ENCODE measurements at places on chromosomes 13 and 19.

GRCh38 chr13:35836446-35836845 lies 294.7 kb downstream of the DCLK1 start:
- DNase-seq = no peak

DNA sequence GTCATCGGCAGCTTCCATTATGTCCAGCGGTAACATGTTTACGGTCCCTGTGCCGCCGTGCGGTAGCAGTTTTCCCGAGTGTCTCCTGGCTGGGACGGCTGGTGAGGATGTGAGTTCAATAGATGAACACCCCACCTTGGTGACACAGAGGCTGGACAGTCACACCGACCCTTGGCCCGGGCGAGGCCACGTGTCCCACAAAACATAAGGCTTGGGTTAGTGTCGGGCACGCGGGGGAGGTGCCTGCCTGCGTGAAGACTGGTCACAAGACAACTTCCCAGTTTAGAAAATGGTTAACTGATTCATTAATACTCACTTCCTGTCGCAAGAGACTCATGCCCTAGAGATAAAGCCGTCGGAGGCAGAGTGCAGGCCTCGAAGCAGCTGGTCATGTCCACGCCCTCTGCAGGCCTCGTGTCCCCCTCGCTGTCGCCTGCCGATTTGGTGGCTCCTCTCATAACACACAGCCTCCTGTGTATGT lies 17.2 kb downstream of the RASA3 start:
- no peak for DNase-seq

DNA sequence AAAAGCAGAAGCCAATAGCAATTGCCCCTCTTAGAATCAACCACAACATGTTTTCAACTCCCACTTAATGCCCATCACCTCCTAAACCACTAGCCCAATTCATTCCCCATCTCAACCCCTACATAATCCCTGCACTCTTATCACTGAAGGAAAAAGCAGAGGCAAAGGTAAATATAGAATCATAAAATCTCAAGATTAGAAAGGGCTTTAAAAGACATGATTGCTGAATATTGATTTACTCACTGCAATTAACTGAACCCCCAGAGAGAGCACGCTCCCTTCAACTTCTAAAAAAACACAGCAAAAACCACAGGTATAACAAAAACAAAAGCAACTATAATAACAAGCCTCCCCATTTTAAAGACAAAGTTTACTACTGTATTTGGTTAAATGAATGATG lies 15.1 kb upstream of the POU4F1 start:
- DNase-seq = no peak

- no peak for DNase-seq
Observed at GRCh38 chr13:40139896-40140520, 484.5 kb downstream of the COG6 start.

- no peak for DNase-seq
Observed at GRCh38 chr13:23771956-23772355, 117.2 kb downstream of the MIPEP start.

DNA sequence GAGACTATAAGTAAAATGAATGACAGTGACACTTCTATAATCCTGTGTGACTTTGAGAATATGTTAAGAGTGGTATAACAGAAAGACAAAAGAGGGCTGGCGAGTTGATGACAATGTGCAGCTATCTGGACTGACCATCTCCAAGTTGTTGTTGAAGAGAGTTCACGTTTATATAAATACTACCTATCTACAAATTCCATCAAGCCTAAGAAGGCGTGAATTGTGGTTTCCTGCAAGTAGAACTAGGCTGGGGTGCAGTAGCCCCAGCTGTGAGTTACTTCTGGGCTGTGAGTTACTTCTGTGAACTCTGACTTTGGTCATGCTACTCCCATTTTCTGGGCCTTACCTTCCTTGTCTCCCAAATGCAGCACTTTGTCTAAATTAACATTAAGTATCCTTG lies 561.0 kb downstream of the TBC1D4 start:
- DNase-seq = no peak

- DNase-seq = no peak
Observed at GRCh38 chr19:5093297-5093928, 124.5 kb downstream of the KDM4B start.

GRCh38 chr19:17215127-17215971 lies at the start of gene USE1:
USE1 (plus strand) TSS chr19:17215357; CDS start chr19:17215406, 49 bp downstream.
- DNase-seq = peak; percentile 87

- no peak for DNase-seq
Observed at GRCh38 chr13:98112456-98112855, 30.4 kb upstream of the FARP1 start.

DNA sequence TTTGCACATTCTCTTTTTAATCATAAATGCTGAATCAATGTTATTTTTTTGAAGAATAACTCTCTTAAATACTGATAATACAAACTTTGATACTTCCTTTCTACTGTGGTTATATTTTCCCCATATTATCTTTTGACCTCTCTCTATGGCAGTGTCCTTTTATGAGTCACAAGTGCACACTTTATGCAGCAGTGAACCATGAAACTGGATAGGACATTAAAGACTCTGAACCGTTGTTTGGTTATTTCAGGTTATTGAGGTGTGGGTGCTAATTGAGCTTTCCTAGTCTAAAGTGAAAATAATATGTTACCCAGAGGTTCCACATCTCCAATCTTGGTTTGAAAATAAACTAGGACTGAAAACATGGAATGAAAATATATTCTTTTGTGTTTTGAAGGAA lies 71.4 kb downstream of the DGKH start:
- DNase-seq = no peak

- no peak for DNase-seq
Observed at GRCh38 chr13:24888291-24888931, 124.4 kb downstream of the RNF17 start.

DNA sequence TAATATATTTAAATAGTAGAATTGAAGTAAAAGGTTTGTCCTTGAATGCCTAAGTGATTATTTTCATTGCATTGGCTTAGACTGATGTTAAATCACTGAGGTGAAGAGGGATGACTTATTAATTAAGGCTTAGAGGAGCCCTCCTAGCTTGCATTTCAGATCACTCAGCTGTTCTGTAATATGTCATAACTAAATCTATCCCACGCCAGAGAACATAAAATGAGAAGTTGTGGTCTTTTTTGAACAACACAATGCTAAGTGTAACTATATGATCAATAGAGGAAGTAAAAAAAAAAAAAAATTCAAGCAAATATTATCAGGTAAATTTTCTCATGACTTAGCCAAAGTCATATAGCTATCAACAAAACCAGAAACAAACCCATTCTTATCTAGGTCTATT lies 752.2 kb downstream of the GPC5 start:
- DNase-seq = no peak

GRCh38 chr19:5133986-5134595 lies 165.2 kb downstream of the KDM4B start:
- DNase-seq = no peak

DNA sequence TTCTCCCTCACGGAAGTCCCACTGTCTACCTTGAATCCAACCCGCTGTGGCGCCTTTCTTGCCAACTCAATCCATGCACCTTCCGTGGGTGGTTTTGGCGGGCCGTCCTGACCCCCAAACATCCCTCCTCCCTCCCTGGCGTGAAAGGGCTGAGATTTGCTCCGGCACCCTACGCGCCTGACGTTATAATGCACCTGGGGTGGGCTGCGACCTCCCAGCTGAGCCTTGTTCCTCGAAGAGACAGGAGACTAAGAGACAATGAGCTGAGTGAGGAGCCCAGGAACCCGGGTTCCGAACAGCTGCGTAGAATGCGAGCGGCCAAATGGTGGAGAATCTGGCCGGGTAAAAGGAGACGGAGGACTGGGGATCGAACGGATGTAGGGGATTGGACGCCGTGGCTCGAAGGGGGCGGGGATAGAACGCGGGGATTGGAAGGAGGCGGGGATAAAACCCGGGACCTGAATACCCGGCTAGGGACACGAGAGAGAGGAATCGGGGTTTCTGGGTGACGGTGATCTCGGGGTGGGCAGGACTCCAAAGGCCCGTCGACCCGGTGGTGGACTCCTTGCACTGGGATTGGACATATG lies at the start of gene CPT1C:
Gene CPT1C, plus strand, starts transcription at position 461 of the 587 bp plus-strand sequence. CDS start 1,137 bp downstream, outside the sequence.
- DNase-seq = peak; percentile 85

GRCh38 chr13:91214031-91214430 lies 133.5 kb upstream of the MIR17HG start:
- DNase-seq = no peak

DNA sequence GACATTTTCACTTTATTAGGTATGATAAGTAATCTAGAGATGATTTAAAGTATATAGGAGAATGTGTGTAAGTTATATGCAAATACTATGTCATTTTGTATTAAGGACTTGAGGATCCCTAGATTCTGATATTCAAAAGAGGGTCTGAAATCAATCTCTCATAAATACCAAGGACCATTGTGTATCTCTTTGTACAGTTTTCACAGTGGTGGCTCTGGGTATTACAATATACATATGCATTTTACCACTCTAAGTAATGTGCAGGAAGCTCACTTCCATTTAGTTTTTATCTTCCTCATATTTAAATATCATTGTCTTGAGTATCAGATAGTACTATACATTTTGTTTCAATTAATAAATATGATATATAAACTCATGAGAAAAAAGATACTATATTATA lies 862.6 kb upstream of the PCDH20 start:
- no peak for DNase-seq

DNA sequence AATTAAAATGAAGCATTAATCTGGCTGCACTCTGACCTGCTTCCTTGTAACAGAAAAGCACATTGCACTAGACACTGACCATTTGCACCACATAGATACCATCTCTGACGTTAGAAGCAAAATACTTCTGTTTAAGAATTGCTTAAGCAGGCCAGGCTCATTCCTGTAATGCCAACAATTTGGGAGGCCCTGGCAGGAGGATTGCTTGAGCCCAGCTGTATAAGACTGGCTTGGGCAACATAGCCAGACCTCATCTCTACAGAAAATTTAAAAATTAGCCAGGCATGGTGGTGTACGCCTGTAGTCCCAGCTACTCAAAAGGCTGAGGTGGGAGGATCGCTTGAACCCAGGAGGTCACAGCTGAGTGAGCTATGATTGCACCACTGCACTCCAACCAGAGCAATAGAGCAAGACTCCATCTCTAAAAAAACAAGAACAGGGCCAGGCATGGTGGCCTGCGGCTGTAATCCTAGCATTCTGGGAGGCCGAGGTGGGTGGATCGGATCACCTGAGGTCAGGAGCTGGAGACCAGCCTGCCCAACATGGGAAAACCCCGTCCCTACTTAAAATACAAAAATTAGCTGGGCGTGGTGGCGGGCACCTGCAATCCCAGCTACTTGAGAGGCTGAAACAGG lies 7.0 kb upstream of the TLE6 start:
- peak; percentile 26 for DNase-seq

GRCh38 chr13:110983241-110983640 lies 68.4 kb upstream of the ANKRD10 start:
- DNase-seq = no peak

- no peak for DNase-seq
Observed at GRCh38 chr19:58469241-58470013, 2.5 kb downstream of the ZNF324 start.

DNA sequence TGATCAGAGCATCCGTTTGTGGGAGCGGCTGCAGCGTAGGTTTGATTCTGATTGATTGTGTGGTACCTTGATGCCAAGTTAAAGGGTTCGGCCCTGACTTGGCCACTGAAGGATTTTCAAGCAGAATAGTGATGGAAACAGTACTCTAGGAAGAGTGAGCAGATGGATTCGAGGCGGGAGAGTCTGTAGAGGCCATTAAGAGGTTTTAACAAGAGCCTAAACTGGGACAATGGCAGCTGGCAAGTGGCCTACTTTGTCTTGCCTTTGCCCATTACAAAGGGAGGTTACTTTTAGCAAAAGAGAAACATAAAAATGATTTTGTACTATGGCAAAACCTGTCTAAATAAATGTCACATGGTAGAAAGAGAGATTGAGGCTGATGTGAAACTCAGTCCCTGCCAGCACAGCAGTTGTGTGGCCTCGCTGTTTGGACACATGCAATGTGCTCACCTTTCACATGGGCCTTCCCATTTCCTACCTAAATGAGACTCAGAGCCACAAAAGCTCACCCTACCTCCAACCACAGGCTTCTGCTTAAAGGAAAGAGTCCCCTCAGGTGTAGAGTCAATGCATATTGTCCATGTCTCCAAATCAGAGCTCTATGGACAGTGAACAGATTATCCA lies 62.4 kb upstream of the RAP2A start:
- no peak for DNase-seq
